ENCODE measurements at places on chromosomes 6 and 20.

DNA sequence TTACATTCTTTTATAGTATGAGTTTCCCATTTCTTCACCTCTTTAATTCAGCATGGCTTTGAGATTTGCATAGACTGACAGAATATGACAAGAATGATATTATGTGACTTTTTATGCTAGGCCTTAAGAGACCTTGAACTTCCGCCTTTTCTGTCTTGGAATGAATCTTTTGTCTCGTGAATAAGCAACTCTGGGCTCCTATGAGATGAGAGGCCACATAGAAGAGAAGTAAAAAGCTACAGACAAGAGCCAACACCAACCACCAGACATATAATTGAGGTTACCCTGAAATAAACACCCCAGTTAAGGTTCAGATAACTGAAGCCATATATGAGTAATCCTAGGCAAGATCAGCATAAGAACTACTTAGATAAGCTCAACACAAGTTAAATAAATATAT is 600.8 kb downstream of the MEI4 start:
- no peak for DNase-seq

DNA sequence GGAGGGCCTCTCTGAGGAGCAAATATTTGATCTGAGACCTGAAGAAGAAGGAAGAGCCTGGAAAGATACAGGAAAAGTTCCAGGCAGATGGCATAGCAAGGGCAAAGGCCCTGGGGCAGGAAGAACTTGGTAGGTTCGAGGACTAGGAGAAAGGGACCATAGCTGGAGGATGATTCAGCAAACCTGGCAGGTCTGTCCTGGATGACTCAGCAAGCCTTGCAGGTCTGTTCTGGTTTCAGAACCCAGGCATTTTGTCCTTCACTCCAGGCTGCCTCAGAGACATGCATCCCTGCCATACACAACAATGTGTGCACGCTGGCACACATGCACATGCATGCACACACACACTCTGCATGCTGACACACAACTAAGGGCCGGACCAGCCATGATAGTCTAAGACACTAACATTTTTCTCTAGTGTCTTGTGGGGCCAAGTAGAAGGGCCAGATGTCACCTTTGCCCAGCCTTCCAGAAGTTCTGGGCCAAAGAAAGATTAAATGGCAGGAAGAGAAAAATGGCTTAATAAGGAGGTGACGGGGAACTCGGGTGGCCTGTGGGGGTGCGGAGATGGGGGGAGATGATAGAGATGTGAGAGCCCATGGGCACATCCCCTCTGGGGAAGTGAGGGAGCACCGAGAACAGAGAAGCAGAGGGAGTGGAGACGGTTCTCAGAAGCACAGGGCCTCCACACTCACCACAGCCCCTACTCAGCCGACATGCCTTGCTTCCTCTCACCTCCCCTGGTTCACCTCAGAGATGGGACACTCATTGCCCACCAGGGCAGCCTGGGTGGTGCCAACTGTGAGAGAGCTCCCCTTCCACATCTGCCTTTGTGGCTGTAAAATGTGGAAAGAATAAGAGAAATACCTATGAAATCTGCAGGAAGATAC is 15.4 kb upstream of the TRIB3 start:
- no peak for DNase-seq

- DNase-seq: no peak
Measured at GRCh38 chr20:17315407-17316231, 88.8 kb downstream of the PCSK2 start.

GRCh38 chr6:154438882-154439415 is 71.5 kb downstream of the CNKSR3 start:
- DNase-seq: no peak

DNA sequence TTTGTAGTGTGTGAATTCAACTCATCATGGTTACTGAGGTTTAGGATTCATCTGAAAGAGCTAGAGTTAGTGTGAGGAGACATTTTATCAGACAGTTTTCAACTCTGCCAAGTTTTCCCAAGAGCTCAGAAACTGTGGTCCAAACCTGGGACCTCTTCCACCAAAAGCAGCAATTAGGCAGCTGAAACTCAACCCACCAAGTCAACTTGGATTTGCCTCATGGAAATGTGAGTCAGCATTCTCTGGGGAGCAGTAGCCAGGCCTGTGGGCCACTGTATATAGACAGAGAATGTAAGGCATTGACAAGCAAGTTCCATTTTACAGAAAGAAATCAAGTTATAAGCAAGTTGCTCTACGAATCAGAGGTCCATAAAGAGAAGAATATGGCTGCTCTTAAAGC is 178.8 kb upstream of the HDDC2 start:
- no peak for DNase-seq

- DNase-seq: no peak
Measured at GRCh38 chr6:9136141-9136822, 700.9 kb upstream of the SLC35B3 start.

- no peak for DNase-seq
Measured at GRCh38 chr6:7401075-7401474, 11.5 kb downstream of the RIOK1 start.

GRCh38 chr20:8128291-8129060 is 3.6 kb upstream of the PLCB1 start:
- DNase-seq: no peak

DNA sequence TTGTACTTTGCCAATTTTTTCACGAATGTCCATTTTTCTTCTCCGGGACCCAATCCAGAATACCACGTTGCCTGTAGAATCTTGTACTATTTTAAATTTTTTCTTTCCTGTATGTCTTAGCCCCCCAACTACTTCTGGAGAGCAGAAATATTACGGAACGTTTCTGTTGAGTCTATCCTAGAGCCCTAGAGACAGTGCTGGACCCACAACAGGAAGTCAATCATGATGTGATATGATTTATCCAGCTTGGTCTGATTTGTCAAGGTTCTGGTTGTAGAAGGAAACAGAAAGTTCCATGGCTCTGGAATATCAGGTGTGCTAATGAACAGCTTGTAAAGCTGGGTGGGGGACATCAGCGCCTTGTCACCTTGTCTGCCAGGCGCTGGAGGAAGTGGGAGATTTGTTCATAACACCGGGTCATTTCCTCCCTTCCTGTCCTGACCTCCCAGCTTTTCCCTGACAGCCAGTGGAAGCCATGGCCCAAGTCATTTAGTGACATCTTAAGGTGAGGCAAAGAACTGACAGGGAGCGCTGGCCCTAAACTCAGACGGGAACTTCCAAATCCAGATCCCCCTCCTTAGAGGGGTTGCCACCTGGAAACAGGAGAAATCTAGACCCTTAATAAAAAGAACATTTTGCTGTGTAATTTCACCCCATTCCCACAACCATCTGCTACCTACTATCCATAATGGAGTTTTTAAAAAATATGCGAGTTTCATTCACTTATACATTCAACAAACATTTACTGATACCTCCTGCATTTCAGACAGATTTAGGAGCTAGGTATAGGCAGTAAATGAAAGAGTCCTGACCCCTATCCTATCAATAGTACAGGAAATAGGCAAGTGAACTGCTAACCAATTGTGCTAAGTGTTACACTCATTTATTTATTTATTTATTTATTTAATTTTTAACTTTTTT is 130.5 kb downstream of the ZFP64 start:
- DNase-seq: peak; percentile 27

DNA sequence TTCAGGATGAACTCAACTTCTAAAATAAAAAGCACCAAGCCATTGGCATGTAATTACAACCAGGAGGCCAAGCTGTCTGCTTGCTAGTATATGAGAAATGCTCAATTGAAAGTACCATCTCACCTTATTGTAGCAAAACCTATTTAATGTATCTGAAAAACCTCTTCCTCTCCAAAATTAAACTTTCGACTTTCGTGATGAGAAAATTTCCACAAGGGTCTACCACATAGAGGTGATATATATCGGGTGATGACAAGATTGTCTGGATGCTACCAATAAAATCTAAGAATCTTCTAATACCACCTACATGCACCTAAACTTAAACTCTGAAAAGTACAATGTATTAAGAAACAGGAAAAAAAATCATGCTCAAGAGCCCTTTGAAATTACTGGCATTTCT is 74.2 kb downstream of the ATXN1 start:
- DNase-seq: no peak

GRCh38 chr20:54469952-54470351 is 5.4 kb upstream of the DOK5 start:
- DNase-seq: no peak

GRCh38 chr6:136129365-136129764 is 120.7 kb downstream of the MTFR2 start:
- DNase-seq: no peak

DNA sequence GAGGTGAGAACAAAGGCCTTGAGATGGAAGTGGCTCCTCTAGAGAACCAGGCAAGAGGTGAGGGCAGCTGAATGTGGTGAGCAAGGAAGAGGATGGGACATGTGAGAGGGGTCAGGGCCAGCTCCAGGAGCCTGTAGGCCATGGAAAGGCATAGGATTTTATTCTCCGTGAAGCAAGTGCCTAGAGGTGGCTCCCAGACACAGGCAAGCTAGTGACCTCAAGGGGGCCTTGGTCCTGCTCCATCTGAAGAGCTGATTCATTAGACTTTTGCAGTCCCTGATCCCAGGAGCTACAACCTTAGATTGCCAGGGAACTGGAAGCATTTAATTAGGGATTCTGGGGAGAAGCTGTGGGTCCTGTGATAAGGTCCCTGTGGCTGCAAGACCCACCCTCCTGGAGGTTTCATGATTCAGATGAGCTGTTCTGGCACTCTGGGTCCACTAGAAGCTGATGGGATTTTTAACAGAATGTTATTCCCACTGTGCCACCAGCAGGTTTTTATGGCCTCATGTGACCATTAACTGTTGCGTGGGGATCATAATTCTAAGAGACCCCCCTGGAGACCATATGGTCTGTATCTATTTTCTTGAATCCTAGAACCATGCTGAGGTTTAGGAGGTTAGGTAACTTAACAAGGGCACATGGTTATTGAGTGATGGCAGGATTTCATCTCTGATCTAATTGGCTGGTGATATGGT is 90.5 kb downstream of the ELOVL5 start:
- no peak for DNase-seq

- DNase-seq: no peak
Measured at GRCh38 chr6:99530627-99531026, 15.4 kb upstream of the USP45 start.

GRCh38 chr6:27726619-27727023 is 185.6 kb downstream of the OR2B2 start:
- no peak for DNase-seq

- no peak for DNase-seq
Measured at GRCh38 chr20:63567136-63567385, 7.0 kb downstream of the HELZ2 start.

GRCh38 chr6:39876111-39876510 is 58.2 kb downstream of the MOCS1 start:
- DNase-seq: no peak

GRCh38 chr6:27136978-27137814 is 110.3 kb upstream of the PRSS16 start:
- no peak for DNase-seq

DNA sequence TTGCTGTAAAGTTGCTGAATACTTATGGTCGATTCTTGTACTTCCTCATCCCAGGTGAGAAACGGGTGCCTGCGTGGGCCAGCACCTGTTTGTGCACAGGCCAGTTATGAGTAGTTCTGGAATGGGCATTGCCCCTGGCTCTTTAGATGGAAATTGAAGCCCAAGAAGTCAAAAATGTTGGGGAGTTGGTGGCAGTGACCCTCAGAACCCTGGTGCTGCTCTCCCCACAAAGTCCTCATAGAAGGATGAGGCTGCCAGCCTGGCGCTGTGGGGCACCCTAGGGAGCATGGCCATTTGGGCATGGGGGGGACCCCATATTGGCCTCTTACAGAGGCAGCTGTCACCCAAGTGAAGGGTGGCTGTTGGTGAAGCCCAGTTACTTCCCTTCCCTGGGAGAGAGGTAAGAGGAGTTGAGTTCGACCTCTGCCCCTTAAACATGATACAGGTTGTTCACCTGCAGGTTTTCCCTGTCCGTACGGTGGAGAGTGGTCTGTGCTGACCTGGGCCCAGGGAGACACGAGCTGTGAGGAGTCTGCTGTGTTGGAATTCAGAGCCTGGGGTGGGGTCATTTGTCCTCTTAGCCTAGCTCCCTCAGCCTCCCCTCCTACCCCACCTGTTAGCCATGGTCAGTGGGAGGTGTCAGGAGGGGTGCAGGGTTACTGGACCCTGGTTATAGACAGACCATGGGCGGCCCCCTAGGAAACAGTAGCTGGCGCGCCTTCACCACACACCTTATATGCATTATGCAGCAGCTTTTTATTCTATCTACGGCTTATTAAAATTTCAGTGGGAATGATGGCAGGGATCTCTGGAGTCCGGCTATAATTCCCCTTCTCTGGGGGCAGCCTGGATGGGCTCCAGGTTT is 4.9 kb downstream of the HMGA1 start:
- no peak for DNase-seq

Data from SK-N-SH (cell line).